ENCODE measurements at places on chromosomes 4 and X.

GRCh38 chr4:182823576-182823975, 93.6 kb downstream of the DCTD start:
- no peak for DNase-seq

DNA sequence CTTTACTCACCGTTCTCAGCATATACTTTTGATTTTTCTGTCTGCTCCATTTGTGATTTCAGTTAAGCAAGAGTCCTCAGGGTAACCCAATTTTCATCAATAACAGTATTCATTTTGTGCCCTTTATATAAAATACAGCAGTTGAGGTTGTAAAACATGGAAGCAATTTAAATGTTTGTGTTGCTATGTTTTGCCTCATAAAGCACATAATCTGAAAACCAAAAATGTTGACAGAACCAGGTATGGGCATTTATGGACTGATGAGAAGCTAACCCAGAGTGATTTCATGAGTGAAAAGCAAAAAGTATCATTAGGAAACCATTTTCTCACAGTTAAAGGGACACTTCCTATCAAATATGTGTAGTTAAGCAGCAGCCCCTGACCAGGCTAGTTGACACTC, at the start of gene ASIC5:
TSS of gene ASIC5 (minus strand) at position 101 of the 400 bp plus-strand sequence. CDS start at position 50, 51 bp downstream.
- DNase-seq = no peak

DNA sequence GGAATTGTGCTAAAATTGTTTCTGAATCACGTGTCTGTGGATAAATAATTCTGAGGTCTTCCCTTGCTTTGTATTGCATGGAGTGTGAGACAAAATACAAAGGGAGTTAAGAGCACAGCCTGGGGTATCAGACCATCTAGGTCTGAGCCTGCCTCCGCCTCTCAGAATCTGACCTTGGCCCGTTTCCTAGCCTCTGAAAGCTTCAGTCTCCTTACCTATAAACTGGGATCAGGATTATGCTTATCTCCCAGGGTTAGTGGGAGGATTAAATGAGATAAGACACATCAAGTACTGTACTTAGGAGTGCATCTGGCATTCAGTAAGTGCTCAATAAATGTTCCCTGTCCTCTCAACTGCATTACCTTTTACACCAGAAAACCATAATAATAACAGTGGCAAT, 140.6 kb upstream of the TENM3 start:
- DNase-seq = no peak

- no peak for DNase-seq
Measured at GRCh38 chrX:72687396-72687795, 26.7 kb downstream of the PHKA1 start.

- no peak for DNase-seq
Measured at GRCh38 chrX:128781506-128781905, 729.3 kb upstream of the ACTRT1 start.

- no peak for DNase-seq
Measured at GRCh38 chr4:4758681-4759080, 100.8 kb upstream of the MSX1 start.

DNA sequence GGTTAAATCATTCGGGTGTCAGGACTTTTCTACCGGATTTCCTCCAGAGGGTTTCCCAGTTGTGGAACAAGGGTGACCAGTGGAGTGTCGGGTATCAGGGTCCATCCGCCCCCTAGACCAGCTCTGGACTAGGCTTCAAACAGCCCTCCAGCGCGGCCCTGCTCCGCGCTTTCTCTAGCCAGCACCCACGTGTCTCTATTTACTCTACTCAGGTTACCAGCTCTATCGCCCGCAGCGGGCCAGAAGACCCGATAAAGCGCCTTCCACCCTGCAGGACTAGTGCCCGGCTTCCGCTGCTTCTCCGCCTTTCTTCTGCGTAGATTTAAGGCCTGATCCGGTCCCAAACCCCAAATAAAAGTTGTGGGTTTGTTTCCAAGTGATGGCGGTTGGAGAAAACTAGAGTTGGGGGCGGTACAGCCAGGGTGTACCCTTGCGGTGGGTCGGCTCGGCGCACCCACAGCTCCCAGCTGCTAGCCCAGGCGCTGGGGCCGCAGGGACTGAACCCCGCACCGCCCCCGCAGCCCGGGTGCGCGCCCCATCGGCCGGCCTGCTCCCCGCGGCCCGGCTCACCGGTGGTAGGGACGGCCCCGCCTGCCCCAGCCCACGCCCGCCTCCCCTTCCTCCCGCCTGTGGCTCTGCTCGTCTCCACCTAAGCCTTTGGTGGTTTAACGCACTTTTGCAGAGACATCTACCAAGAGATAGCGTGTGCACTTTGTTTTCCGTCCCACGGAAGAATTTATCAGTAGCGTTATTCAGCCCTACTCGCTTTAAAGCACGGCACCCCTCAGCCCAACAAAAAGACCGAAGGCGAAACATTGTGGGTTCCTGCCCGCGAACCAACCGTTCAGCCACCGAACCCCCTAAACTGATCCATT, 2.1 kb downstream of the LEF1 start:
- DNase-seq = no peak

DNA sequence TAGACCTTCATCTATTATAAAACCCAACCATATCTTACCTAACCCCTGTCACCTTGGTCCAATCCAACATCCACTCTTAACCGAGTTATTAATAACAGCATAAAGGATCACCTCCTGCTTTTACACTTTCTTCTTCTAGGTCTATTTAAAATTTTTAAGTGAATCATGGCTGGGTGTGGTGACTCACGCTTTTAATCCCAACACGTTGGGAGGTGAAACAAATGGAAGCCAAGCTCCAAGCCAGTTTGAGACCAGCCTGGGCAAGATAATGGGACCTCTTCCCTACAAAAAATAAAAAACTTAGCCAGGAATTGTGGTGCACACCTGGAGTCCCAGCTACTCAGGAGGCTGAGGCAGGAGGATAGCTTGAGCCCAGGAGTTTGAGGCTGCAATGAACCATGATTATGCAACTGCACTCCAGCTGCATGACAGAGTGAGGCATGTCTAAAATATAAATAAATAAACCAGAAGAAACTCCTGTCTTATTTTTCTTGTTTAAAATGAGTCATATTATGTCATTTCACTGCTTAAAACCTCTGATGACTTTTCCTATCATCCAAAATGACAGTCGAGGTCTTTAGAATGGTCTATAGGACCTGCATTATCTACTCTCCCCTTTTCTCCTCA, 188.4 kb downstream of the GASK1B start:
- DNase-seq = no peak

- DNase-seq = no peak
Measured at GRCh38 chr4:3440979-3441500, 728 bp upstream of the HGFAC start.

- DNase-seq = no peak
Measured at GRCh38 chr4:16745009-16745635, 153.3 kb downstream of the LDB2 start.

DNA sequence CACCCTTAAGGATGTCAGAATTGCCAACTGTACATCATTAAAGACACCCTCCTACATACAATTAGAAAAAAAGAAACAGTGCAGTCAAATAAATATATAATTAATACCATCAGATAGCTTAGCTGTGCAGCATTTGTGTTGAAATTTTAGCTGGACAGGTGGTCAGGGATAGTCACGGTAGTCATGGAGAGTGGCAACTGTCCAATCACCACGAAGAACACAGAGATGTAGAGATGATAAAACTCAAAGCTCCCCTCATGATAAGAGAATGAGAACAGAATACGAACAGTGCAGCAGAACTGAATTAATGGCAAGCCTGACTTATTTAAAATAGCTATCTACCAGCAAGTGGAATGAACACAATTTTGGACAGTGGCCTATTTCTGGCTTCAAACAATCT, 27.2 kb downstream of the SLC39A8 start:
- no peak for DNase-seq

DNA sequence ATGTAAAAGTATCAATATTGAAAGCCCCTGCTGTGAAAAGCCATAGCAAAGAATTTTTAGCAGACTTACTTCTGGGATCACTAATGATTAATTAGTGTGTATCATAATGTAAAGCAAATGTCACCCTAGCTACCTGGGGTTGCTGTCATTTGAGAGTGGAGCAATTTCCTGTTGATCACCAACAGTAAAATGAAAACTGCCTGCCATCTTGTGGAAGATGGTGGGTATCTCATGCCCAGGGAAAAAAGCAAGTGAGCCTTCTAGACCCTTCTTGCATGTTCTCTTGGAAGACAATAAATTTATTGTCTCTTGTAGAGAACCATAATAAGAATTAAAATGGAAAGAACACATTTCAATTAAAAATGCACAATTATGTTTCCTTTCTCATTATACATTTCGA, 360.2 kb downstream of the ZIC3 start:
- DNase-seq = no peak

DNA sequence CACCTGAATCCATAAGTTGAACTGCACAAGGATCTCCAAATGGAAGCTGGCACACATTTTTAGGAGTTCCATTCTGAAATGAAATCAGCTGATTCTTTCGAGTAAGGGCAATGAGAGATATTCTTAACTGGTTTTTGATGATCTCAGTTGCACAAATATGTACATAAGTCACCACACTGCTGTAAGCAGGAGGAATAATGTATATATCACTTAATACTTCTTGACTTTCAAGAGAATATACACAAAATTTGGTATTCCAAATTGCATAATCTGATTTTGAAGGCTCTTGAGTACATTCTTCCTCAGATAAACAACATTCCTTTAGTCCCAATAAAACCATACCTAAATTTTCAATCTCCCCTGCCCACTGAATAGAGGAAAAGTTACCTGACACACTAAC, 8.2 kb downstream of the FANCB start:
- DNase-seq = no peak

DNA sequence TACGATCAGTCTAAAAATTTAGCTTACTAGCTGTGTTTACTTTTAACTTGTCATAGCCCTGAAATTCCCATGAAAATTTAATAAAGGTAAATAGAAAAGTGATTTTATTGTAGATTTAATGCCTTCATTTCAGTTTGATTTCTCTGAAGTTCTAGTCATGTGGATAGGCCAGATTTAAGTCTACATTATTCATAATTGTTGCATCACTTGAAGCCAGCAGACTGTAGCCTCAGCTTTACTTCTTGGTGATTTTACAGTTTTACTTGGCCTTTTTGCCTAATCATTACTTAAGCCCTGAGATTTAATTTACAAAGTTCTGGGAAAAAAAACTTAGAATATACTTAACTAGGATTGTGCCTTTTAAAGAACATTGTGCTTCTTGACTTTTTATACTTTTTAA, 73.5 kb upstream of the FHDC1 start:
- DNase-seq = no peak

DNA sequence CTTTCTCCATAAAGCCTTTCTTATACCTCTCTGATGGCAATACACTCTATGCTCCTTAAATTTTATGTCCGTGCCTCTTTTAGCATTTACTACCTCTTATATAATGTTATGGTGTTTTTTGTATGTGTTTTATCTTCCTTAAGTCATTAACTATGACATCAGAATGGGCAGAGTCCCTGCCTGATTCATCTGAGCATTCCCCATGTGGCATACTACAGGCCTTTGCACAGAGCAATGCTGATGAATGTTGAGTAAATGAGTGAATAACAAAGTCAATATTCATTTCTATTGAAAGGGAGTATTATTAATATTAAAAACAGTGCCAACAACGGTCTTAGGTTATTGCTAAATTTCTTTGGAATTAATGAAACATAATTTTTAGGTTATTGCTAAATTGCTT, 18.8 kb upstream of the RPS6KA3 start:
- no peak for DNase-seq

- DNase-seq = no peak
Measured at GRCh38 chrX:8027827-8028226, 100.6 kb upstream of the PNPLA4 start.

- no peak for DNase-seq
Measured at GRCh38 chr4:8391972-8392371, 48.6 kb downstream of the ACOX3 start.

GRCh38 chr4:83281307-83281706, 3.3 kb downstream of the COQ2 start:
- DNase-seq = no peak

DNA sequence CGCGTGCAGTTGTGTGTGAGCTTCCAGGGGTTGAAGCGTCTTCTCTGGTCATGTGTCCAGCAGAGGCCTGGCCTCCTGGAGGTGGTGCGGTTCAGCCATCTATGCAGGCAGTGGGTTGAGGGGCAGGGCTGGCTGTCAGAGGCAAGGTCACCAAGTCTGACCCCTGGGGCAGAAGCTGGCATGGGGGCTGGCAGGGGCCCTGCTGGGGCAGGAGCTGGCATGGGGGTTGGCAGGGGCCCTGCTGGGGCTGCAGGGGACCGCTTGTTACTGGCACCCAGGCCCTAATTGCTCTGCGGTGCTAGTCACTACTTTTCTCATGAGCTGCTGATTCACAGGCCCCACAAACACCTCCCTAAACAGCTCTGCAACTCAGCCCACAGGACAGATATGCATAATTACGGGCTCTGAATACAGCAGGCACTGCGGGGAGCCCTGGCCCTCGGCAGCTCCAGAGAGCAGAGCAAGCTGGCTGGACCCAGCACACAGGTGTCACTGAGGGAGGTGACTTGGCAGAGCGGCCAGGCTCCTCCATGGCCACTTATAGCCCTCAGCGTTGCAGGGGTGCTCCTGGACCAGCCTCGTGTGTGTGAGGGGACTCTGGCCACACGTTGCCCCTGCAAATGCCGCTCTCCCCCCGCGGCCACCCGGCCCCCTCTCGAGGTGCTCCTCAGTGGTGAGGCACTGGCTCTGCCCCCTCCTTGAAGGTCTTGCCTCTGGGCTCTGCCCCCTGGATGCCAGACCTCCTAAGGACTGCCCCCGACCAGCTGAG, 32.7 kb downstream of the CPLX1 start:
- DNase-seq = no peak

GRCh38 chr4:26239801-26240200, 81.0 kb upstream of the RBPJ start:
- DNase-seq = no peak

GRCh38 chr4:174714393-174715211, 114.4 kb downstream of the GLRA3 start:
- no peak for DNase-seq

GRCh38 chrX:102739657-102740056, 19.1 kb downstream of the GPRASP3 start:
- DNase-seq = no peak

DNA sequence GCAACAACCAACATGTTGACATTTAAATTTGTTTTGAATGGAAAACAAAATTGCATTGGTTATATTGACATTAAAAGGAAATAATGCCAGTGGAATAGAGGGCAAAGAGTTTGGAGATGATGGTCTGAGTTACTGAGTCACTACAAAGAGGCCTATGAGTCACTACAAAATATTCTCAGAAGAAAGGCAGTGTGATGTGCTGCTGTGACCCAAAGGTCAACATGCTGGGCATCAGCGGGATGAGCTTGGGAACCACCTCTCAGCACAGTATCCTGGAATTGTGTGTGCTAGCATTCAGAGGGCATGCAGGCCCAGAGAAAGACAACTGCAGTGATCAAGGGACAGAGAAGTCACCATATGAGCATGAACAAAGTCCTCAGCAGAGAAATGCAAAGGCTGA, 2.8 kb downstream of the CMC4 start:
- DNase-seq = no peak

DNA sequence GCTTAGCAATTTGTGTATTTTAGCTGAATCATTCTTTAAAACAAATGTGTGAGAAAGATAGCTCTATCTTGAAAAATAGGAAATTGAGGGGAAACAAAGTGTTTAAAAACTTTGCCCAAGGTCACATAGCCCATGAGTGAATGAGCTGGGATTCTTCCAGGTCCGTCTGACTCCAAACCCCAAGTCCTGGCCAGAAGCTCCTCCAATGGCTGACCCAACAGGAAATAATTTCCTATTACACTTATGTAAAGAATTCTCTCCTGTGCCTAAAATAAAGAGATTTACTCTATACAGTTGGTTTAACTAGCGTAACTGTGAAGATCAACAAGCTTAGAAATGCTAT, 287.6 kb downstream of the ARHGAP24 start:
- DNase-seq = no peak
